Mesangial cell (primary cell): ENCODE measurements at places on chromosomes 5 and 9. TPM values are rescaled to one million over a fixed set of nuclear protein-coding genes. Genes with fewer than 3 reads are reported as not detected.

The INSL6 gene
- not detected in 2 replicates for total RNA-seq

The FKBP15 gene
- total RNA-seq: 12.4 and 13.1 TPM in 2 replicates

The CLIC3 gene
- 16.5 and 47.4 TPM in 2 replicates for total RNA-seq

The APBA1 gene
- 1.1 and 8.0 TPM in 2 replicates for total RNA-seq

The NR5A1 gene
- total RNA-seq: not detected in 2 replicates

The MPDZ gene
- total RNA-seq: 17.1 and 17.6 TPM in 2 replicates

The OTP gene
- total RNA-seq: not detected in 2 replicates

The PCA3 gene
- not detected in 2 replicates for total RNA-seq

The ARHGEF37 gene
- total RNA-seq: 1.3 and 2.4 TPM in 2 replicates

The DMRTA1 gene
- 1.3 and 1.9 TPM in 2 replicates for total RNA-seq

The HRCT1 gene
- 1.5 and 3.3 TPM in 2 replicates for total RNA-seq

The EFCAB9 gene
- total RNA-seq: not detected in 2 replicates

The CCDC183 gene
- 0.25 TPM in 1 of 2 replicates, not detected in the other for total RNA-seq

The CBY3 gene
- 0.81 TPM in 1 of 2 replicates, not detected in the other for total RNA-seq

The DBH gene
- total RNA-seq: not detected in 2 replicates

The ARID3C gene
- total RNA-seq: 0.51 TPM in 1 of 2 replicates, not detected in the other

The NR6A1 gene
- total RNA-seq: 0.49 and 0.51 TPM in 2 replicates

The SLC6A19 gene
- total RNA-seq: not detected in 2 replicates

The CEMIP2 gene
- 106 and 125 TPM in 2 replicates for total RNA-seq

The TLX3 gene
- total RNA-seq: not detected in 2 replicates

The GMCL2 gene
- not detected in 2 replicates for total RNA-seq

The EIF4E1B gene
- not detected in 2 replicates for total RNA-seq

The GLE1 gene
- total RNA-seq: 18.5 and 20.9 TPM in 2 replicates

The MYO10 gene
- total RNA-seq: 26.7 and 38.5 TPM in 2 replicates

The PCDHGB2 gene
- total RNA-seq: 0.65 and 2.5 TPM in 2 replicates

The ZNF483 gene
- 1.1 and 2.3 TPM in 2 replicates for total RNA-seq

The PCDHB9 gene
- total RNA-seq: 0.25 TPM in 1 of 2 replicates, not detected in the other

The SERF1A gene
- 6.4 and 8.6 TPM in 2 replicates for total RNA-seq

The GPR150 gene
- under 0.01 and 0.51 TPM in 2 replicates for total RNA-seq

The IRX1 gene
- 0.81 and 5.6 TPM in 2 replicates for total RNA-seq

The GPX8 gene
- total RNA-seq: 60.6 and 67.5 TPM in 2 replicates

The EPB41L4A gene
- total RNA-seq: 4.2 and 8.6 TPM in 2 replicates

The C9orf50 gene
- total RNA-seq: 0.16 and 0.25 TPM in 2 replicates

The GFM2 gene
- 22.8 and 24.6 TPM in 2 replicates for total RNA-seq

The CDKN2B-AS1 gene
- total RNA-seq: 0.63 and 0.98 TPM in 2 replicates

The ZNF366 gene
- total RNA-seq: not detected in 2 replicates

The CCDC152 gene
- 0.25 and 0.49 TPM in 2 replicates for total RNA-seq

The GCNT4 gene
- total RNA-seq: 0.65 and 1.1 TPM in 2 replicates

The FSD1L gene
- total RNA-seq: 1.6 and 2.0 TPM in 2 replicates

The MYMK gene
- not detected in 2 replicates for total RNA-seq

The TMEM252 gene
- not detected in 2 replicates for total RNA-seq

The PTGDS gene
- 4.2 and 463 TPM in 2 replicates for total RNA-seq

The TEK gene
- 0.98 and 3.4 TPM in 2 replicates for total RNA-seq

The ORM2 gene
- total RNA-seq: not detected in 2 replicates

The DMRT2 gene
- total RNA-seq: 0.25 and 0.65 TPM in 2 replicates

The SUSD3 gene
- total RNA-seq: 2.8 and 8.9 TPM in 2 replicates
